ENCODE measurements at places on chromosomes 2 and 18.

DNA sequence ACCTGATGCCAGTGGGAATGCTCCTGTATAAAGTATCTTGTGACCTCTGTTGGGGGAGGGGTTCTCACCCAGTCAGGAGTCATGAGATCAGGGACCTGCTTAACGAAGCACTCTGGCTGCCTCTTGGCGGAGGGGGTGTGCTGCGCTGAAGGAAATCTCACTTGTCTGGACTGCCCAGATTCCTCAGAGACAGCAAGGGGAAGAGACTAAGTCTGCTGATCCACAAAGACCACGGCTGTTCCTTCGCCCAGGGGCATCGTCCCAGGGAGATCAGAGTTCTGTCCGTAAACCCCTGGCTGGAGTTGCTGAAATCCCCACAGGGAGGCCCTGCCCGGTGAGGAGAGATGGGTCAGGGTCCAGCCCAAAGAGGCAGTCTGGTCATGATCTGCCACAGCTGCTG is 168.4 kb downstream of the CCBE1 start:
- DNase-seq = no peak

GRCh38 chr2:160608599-160608998 is 115.0 kb upstream of the RBMS1 start:
- no peak for DNase-seq

GRCh38 chr18:8411492-8411891 is 197.7 kb upstream of the RAB12 start:
- DNase-seq = no peak

DNA sequence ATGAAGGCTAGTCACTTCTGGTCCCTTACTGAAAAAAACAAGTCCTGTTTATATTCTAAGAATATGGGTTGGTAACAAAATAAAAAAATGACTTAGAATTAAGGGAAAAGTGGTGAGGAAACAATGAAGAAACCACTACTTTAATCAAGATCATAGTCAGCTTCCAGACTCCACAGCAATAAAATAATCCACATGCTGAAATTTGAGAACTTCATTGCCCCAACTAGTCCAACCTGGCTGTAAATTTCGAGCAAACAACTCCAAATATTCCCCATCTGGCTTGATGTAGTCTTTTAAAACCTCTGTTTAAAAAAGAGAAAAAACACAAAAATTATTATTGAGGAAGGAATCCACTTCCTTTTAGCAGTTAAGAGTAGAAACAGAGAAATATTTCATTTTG is 32.5 kb downstream of the METTL4 start:
- no peak for DNase-seq

DNA sequence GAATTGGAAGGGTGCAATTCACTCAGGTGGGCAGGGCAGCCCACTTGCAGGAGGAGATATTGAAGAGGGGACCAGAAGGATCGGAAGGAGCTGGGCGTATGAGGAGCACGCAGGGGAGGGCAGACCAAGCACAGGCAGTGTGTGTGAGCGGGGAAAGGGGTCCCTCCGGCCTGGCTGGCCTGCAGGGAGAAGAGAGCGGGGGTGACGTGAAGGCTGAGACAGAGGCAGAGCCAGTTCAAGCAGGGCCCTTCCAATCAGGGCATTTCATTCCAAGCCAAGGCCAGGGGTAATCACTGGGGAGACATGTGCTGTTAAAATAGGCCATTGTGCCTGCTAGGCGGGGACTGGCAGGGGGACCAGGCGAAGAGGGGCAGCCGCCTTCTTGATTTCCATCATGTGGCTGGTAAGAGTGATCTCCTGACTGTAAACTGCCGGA is 62.2 kb downstream of the ACKR3 start:
- no peak for DNase-seq

GRCh38 chr2:126719191-126719832 is 63.4 kb downstream of the GYPC start:
- DNase-seq = no peak

DNA sequence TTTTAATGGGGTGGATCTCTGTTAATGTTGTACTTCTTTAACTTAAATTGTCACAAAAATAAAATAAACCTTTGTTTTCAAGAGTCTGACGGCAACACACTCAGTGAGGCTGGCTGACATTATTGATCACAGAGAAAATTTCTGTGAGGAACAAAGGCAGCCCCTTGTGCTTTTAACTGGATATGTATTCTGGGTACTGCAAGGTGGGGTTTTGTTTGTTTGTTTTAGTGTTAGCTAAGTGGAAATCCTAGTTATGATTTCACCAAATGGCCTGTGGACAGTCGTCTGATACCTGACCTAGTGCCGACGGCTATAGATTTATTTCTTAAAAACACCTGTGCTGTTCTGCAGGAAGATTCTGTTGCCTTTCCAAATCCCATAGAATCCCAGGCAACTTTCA is 1329.5 kb upstream of the ZEB2 start:
- no peak for DNase-seq
